ENCODE measurements at places on chromosomes 13 and 19. TPM values are rescaled to one million over a fixed set of nuclear protein-coding genes. Genes with fewer than 3 reads are reported as not detected.

DNA sequence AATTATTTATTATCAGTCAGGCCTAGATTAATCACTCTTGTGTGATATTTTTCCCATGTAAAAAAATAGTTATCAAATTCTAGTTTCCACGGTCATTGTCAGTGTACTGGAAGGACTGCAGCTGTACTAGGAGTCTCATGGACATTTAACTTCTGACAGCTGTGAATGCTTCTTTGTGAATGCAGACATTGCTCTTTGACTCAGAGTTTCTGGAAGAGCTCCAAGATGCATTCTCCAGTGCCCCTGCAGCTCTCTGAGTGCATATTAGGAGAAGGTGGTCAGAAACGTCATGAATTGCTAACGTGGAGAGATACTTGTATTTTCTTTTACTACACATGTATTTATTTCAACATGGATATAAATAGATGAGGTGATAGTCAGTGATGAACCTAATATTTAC, 9.7 kb upstream of the SLITRK5 start:
- no peak for DNase-seq

PSG6 gene
- total RNA-seq = not detected

DNA sequence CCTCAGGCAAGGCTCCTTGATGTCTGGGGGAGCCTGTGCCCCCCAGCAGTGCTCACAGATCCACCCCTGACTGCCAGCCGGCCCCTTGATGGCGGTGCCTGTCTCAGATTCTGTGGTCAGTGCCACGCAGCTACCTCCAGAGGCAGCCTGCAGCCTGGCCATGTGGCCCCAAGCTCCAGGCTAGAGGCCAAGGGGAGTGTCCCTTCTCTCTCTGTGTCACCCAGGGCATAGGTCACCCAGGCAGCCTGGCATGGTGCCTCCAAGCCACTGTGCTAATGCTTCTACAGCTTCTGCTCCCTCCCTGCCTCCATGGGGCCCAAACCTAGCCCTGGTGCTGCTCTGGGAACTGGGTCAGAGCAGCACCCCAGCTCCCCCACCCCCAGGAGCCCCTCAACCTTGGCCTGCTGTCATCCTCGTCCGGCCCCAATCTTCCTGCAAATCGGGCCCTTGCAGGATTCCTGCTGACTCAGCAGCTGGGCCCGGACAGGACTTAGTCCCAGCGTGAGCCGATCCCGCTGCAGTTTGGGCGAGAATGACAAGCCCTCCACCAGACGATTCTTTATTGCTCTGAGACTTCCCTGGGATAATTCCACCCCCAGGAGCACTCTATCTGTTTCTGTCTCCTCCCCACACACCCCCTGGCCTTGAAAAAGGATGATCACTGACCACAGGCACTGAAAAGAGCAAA, 2.8 kb upstream of the ARL11 start:
- DNase-seq = no peak

SLC7A9 gene
- 0.28 TPM for total RNA-seq

DNA sequence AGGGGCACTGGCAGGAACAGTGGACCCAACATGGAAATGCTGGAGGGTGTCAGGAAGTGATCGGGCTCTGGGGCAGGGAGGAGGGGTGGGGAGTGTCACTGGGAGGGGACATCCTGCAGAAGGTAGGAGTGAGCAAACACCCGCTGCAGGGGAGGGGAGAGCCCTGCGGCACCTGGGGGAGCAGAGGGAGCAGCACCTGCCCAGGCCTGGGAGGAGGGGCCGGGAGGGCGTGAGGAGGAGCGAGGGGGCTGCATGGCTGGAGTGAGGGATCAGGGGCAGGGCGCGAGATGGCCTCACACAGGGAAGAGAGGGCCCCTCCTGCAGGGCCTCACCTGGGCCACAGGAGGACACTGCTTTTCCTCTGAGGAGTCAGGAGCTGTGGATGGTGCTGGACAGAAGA, 4.1 kb downstream of the KLK2 start:
- DNase-seq = no peak

SLC6A16 gene
- total RNA-seq = 1.5 TPM

GRCh38 chr19:10390652-10391286, 10.4 kb upstream of the TYK2 start:
- DNase-seq = peak; percentile 70

GRCh38 chr19:2235381-2236063, 607 bp downstream of the PLEKHJ1 start:
- DNase-seq = no peak

DNA sequence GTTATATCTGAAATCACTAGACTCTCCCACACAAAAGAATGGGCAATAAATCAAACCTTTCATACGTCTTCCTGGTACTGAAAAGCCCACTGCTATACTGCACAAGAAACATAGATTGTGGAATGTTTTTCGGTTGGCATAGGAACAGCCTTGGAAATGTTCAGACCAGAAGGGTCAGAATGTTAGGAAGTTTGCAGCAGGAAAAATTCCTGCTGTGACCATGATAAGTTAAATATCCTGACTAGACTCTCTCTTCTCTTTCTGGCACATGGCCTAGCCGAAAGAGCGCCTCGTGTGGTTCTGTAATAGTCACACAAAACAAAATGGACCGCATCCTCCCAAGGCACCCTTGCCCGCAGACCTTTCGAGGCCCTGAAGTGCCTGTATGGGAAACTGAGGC, 427.2 kb downstream of the COG6 start:
- DNase-seq = no peak

KBTBD6 gene
- total RNA-seq = 7.2 TPM

GRCh38 chr19:20422216-20423205, 143.1 kb downstream of the ZNF737 start:
- DNase-seq = no peak

All from CD4-positive, alpha-beta T cell (primary cell).